ENCODE measurements at places on chromosomes 13 and 19. TPM values are rescaled to one million over a fixed set of nuclear protein-coding genes. Genes with fewer than 3 reads are reported as not detected.

LIM2 gene
- 1.4 TPM for total RNA-seq

GRCh38 chr13:33229446-33230177 is 55.9 kb downstream of the STARD13 start:
- DNase-seq = no peak

DNA sequence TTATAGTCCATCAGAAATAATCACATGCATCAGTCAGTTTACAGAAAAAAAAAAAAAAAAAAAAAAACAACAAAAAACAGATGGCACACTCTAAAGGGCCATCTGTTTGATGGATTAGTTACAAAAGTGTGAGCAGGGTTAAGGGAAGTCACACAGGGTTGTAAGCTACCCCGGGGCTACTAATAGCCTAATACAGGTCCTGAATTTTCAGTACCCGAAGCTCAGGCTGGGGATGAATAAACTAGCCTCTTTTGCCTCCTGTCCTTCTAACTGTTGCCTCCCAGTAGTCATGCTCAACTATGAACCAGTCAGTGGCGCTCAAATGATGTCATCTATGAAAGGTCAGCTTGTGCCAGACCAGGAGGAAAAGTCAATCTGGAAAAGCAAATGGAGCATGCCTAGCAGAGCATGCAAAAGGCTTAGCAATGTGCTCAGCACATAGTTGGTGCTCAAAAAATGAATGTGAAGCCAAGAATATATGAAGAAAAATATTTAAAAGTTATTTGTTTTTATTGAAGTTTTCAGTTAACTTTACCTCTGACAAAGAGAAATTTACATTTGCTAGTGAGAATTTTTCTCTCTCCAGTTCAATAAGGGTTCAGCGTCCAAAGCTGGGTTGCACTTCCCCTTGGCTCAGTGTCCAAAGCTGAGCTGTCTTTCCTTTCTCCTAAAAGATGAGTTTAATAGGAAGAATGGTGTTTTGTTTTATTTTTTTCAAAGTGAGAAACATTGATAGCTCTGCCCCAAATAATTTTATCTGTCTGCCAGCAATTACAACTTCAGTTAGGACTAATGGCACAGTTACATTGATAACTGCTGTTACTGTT is 30.8 kb upstream of the LRCH1 start:
- no peak for DNase-seq

- no peak for DNase-seq
Measured at GRCh38 chr19:3320354-3320670, 46.1 kb upstream of the NFIC start.

DNA sequence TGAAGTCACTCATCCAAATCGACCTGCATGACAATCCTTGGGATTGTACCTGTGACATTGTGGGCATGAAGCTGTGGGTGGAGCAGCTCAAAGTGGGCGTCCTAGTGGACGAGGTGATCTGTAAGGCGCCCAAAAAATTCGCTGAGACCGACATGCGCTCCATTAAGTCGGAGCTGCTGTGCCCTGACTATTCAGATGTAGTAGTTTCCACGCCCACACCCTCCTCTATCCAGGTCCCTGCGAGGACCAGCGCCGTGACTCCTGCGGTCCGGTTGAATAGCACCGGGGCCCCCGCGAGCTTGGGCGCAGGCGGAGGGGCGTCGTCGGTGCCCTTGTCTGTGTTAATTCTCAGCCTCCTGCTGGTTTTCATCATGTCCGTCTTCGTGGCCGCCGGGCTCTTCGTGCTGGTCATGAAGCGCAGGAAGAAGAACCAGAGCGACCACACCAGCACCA is 5.9 kb downstream of the SLITRK5 start:
- DNase-seq = no peak

DNA sequence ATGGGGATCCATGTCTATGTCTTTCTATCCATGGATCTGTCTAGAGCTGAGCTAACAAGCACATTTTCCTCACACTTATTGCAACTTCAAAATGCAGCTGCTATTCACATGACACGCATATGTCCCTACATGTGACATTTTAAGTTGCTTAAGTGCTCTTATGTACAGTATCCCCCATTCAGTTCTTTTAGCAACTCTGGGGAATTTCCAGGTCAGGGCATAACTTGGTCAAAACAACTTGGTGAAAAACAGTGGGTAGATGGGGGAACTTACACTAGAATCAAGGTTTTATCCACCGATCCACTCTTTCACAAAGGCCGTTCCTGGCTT is 73.0 kb downstream of the COL4A1 start:
- DNase-seq = no peak

DNA sequence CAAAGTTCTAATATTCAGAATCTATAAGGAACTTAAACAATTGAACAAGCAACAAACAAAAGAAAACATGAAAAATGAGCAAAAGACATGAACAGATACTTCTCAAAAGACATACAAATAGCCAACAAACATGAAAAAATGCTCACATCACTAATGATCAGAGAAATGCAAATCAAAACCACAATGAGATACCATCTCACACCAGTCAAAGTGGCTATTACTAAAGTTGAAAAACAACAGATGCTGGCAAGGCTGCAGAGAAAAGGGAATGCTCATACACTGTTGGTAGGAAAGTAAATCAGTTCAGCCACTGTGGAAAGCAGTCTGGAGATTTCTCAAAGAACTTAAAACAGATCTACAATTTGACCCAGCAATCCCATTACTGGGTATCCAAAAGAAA is 74.3 kb downstream of the CRYL1 start:
- no peak for DNase-seq

- no peak for DNase-seq
Measured at GRCh38 chr13:30704596-30704995, 30.7 kb upstream of the ALOX5AP start.

CA11 gene
- total RNA-seq = 11.1 TPM

- no peak for DNase-seq
Measured at GRCh38 chr19:32811151-32811550, 58.4 kb downstream of the SLC7A9 start.

DNA sequence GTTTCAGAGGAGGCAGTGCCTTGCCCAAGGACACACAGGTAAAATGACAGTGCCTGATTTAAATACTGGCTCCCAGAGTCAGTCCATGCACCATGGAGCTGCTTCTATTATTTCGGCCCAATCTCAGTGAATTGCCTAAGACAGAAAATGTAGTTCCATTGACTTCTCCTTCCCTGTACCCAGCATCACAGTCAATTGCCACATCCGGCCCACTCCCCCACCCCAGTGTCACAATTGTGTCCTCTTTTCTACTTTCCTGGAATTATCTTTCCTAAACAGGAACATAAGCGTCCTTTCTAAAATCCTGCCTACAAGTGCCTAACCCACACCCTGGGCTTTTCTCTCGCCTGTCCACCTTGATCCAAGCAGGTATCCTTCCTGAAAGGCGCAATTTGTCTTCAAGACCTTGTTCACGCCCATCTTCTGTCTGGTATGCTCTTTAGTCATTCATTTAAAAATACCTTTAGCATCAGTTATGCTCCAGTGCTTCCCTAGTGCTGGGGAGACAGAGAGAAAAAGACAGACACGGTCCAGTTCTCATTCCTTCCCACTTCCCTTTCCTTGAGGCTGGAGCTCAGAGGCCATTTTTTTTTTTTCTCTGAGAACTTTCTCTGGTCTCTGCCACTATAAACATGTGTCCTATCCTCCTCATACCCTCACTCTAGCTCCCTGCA is 411.4 kb downstream of the LIG4 start:
- DNase-seq = no peak

GRCh38 chr19:9018163-9018875 is 8.1 kb upstream of the MUC16 start:
- no peak for DNase-seq

DNA sequence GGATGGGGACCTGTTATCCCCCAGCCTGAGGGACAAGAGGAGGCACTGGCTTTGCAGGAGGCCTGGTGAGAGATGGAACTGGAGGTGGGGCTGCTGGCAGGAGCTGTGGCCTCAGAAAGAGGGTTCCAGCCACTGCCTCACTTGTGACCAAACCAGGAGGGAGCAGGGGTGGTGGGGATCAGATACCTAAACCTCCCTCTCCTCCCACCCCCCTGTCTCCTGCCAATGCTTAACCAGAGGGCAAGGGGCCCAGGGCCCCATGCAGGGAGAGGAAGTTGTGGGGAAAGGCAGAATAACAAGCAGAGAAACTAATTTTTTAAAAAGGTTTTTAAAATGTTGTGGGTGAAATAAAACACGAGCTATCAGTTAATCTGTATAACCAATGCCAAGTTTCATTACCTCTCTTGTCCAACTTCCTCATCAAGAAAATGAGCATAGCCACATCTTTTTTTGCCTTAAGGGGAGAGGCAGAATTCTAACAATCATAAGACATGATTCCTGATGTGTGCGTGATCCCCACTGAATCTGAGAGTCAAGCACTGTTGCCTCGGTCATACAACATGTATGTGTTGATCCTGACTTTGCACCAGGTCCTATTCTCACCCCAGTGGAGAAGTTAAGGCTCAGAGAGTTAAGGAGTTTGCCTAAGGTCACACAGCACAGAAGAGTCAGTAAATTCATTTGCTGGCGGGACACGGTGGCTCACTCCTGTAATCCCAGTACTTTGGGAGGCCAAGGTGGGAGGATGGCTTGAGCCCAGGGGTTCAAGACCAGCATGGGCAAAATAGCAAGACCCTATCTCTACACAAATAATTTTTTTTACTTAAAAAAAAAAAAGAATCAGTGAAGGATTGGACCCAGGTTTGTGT is 12.9 kb downstream of the FXYD5 start:
- no peak for DNase-seq

ZNF256 gene
- total RNA-seq = 6.2 TPM

GRCh38 chr19:50548191-50549058 is 19.8 kb downstream of the LRRC4B start:
- DNase-seq = no peak

Data from activated CD8-positive, alpha-beta T cell treated with anti-CD3 and anti-CD28 coated beads for 36 hours (primary cell).